ENCODE measurements at places on chromosomes 6 and 20. TPM values are rescaled to one million over a fixed set of nuclear protein-coding genes. Genes with fewer than 3 reads are reported as not detected.

DNA sequence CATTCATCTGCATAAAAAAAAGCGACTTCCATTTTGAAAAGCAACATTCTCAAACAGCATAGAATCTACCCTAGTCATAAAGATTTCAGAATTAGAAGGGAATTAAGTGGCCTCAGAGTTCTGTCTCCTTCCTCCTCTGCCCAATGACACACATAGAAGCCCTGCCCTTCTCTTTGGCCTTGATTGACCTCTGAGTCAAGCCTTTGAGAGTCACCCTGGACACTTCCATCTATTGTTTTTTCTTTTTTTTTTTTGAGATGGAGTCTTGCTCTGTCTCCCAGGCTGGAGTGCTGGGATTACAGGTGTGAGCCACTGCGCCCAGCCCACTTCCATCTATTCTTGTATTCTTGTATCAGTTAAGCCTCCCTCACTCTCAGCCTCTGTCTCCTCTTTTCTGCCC lies 44.8 kb upstream of the CTNNBL1 start:
- DNase-seq = no peak

- no peak for DNase-seq
Measured at GRCh38 chr6:165967810-165968407, 199.7 kb downstream of the TBXT start.

DNA sequence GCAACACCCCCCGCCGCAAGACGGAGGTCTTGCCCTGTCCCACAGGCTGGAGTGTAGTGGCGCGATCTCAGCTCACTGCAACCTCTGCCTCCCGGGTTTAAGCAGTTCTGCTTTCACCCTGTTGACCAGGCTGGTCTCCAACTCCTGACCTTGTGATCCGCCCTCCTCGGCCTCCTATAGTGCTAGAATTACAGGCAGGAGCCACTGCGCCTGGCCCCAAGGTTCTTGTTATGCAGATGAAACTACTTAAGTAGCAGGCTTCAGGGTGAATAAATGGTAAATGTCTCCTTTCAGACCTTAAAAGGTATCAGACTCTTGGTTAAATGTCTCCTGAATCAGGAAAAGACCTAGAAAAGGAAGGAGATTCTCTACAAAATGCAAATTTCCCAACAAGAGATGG lies 95.4 kb upstream of the TMEM181 start:
- no peak for DNase-seq

DNA sequence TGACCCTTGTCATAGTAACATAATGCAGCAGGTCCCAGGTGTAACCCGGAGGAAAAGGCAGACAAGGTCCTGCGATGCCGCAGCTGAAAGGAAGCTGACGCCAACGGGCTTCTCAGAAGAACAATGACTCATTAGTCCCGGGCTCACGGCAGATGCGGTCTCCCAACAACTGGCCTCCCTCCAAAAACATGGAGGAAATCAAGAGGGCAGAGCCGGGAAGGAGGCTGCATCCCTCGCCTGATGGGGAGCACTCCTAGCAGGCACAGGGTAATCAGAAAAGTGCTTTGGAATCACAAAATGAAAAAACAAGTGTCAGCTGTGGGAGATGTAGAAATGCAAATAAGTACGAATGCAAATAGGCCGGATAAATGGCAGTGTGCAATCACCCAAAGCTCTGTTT lies 165.2 kb upstream of the AGPAT4 start:
- DNase-seq = no peak

GRCh38 chr6:106182455-106182854 lies 96.3 kb downstream of the PRDM1 start:
- DNase-seq = peak; percentile 82

DNA sequence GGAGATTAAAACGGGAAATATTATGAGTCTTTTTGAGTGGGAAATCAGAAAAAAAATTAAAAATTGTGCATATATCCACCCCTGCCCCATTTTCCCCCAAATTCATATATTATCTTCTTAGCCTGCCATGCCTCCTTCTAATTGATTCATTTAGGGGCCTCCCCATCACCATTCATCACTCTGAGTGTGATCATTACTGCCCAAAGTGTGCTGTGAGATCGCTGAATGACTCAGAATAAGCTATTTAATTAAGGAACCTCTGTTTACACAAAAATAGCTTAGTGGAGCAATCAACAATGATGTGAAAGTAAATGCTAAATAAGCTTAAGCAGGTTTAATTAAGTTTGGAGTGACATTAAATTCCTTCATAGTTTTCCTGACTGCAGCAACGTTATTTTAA lies 645.5 kb downstream of the GRIK2 start:
- DNase-seq = no peak

- no peak for DNase-seq
Measured at GRCh38 chr6:149362289-149362688, 37.8 kb upstream of the SUMO4 start.

DNA sequence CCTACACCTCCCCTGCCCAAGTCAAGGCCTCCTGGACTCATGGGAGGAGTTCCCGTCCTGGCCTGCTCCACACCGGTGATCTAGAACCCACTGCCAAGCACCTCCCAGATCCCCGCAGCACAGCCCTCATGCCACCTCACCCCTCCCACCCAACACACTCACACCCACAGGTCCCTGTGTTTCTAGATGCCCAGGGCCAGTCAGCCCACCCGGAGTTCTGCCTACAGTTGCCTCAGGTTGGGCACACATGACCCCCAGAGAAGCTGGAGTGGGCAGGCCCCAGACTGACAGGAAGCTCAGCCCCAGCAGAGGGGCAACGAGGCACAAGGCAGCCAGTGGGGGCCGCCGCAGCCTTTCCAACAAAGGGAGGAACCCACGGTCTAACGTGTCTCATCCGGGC lies 29.6 kb downstream of the RRBP1 start:
- DNase-seq = no peak

The DEFB124 gene
- total RNA-seq = not detected

The COL9A3 gene
- not detected for total RNA-seq

The HCRTR2 gene
- not detected for total RNA-seq

The SLC25A27 gene
- 0.12 TPM for total RNA-seq

The PSORS1C2 gene
- not detected for total RNA-seq
